HTR-8/SVneo (cell line): ENCODE measurements at places on chromosomes 16 and 17.

GRCh38 chr16:11094075-11094856, 149.9 kb downstream of the CLEC16A start:
- DNase-seq, result no peak

GRCh38 chr16:11405331-11406176, 60.3 kb downstream of the RMI2 start:
- DNase-seq, result peak; percentile 34

GRCh38 chr17:48553826-48554225, 8.9 kb upstream of the HOXB2 start:
- DNase-seq, result no peak

GRCh38 chr17:48814504-48814903, 2.5 kb downstream of the TTLL6 start:
- DNase-seq, result peak; percentile 89

DNA sequence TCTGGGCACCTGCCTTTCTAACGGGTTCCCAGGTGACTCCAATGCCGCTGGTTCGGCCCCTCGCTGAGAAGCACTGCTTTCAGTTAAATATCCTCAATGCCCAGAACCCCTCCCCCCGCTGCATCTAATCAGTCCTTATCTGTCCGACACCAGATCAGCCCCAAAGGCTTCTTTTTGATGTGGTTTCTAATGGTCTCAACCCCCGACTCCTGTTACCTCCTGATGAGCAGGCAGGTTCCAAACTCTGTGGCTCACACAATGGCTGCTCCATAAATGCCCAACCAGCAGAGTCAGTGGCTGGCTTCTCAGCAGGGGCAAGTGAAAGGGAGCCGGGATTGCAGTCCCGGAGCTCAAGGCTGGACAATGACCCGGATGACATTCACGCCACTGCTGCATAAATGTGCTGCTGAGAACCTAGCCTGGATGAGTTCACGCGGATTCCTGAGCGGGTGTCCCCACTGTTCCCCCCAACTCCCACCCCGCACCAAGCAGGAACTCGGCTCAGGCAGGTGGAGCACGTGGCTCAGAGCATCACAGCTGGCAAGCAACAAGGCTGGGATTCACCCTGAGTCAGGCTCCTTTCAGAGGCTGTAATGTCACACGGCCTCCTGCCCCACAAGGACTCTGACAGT, 1.0 kb upstream of the SLC38A8 start:
- DNase-seq, result no peak

DNA sequence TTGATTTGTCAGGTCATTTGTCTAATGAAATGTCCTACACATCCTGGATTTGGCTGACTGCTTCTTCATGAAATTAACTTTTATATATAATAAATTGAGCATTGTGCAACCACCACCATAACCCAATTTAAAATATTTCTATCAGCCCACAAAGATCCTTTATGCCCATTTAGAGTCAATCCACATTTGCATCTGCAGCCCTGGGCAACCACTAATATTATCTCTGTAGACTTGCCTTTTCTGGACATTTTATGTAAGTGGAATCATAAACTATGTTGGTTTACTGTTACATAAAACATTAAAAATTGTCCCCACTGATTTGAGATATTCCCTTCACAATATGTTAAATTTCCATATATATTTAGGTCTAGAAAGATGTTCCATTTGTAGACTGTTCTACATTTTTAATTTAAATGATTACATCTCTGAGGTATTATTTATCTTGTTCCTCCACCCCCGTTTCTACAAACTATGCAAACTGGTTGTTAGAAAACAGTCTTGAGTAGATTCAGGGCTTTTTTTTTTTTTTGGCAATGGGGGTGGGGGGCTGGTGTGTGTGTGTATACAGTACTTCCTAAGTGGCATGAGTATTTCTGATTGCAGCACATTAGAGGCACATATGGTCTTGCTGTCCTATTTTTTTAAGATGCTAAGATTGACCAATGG, 16.7 kb downstream of the RFWD3 start:
- no peak for DNase-seq

GRCh38 chr16:88430185-88430523, 22.9 kb upstream of the ZFPM1 start:
- no peak for DNase-seq

- DNase-seq, result no peak
Measured at GRCh38 chr17:64984851-64985521, 65.7 kb upstream of the LRRC37A3 start.

DNA sequence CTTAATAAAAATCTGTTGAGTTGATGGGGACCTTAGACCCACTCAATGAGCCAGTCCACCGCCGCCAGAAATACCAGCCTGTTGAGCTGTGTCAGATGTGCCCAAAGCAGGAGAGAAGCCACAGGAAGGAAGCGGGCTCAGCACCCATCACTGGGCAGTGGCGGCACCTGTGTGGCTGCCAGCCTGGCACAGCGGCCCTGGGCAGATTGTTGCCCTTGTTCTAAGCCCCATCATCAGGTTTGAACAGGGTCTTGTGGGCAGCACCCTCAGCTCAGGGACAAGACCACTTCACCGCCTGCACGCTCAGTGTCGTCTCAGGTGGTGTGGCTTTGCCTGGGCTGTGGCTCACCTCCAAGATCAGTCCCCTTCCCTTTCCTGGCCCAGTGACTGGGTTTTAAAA, 9.3 kb downstream of the ENDOV start:
- DNase-seq, result no peak

GRCh38 chr17:79457889-79458288, 153.0 kb downstream of the RBFOX3 start:
- no peak for DNase-seq

DNA sequence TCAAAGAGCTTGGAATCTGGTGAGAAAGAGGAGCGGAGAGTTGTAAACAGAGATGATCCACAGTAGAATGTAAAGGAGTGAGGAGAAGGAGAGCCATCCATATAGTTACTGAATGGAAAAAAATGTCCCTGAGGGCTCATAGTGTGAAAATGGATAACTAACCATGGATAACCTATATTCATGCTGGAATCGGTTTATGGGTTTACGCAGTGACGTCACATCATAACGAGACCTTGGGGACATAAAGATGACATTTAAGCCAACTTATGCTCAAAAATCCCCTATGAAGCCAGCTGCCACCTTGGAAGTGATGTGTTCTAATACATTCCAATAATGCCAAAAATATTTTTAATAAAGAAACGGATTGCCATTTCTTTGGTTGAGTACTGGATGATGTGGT, 22.5 kb downstream of the IRX6 start:
- no peak for DNase-seq

GRCh38 chr17:388087-388486, 35.5 kb upstream of the RPH3AL start:
- no peak for DNase-seq

DNA sequence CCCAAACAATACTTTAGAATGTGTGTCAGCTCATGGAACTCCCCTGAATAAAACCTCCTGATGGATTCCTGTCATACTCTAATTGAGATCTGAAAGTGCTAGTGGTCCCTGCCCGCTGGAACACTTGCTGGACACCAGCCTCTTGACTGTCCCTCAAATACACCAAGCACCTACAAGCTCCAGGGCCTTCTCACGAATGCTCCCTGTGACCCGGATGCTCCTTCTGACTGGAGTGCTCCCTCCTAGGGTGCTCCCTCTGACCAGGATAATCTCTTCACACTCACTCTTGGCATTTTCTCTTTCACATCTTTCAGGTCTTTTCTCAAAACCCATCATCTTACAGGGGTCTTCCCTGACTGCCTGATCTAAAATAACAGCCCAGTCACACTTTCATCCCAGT, 205.9 kb downstream of the SLC39A11 start:
- no peak for DNase-seq

GRCh38 chr17:28950752-28951427, 428 bp downstream of the PHF12 start:
- DNase-seq, result no peak

GRCh38 chr16:50195276-50195675, 42.2 kb downstream of the TENT4B start:
- DNase-seq, result no peak

- DNase-seq, result no peak
Measured at GRCh38 chr17:40528692-40529417, 27.4 kb upstream of the TNS4 start.
